ENCODE measurements at places on chromosomes 1 and 21.

DNA sequence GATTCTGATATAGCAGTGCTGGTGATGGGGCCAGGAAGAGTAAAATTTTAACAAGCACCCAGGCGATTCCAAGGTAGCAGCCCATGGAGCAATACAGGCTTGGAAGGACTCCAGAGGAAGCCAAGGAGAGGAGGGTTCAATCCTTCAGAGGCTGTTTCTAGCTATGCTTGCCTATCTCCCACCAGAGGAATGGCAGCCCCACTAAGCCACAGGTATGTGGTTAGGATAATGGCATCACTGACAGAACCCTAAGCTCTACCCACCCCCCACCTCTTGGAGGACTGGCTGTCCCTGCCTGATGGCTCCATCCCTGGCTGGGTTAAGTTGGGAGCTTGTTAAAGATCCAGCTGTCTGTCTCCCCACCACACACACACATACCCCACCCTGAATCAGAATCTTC, 19.3 kb upstream of the PTAFR start:
- no peak for DNase-seq

DNA sequence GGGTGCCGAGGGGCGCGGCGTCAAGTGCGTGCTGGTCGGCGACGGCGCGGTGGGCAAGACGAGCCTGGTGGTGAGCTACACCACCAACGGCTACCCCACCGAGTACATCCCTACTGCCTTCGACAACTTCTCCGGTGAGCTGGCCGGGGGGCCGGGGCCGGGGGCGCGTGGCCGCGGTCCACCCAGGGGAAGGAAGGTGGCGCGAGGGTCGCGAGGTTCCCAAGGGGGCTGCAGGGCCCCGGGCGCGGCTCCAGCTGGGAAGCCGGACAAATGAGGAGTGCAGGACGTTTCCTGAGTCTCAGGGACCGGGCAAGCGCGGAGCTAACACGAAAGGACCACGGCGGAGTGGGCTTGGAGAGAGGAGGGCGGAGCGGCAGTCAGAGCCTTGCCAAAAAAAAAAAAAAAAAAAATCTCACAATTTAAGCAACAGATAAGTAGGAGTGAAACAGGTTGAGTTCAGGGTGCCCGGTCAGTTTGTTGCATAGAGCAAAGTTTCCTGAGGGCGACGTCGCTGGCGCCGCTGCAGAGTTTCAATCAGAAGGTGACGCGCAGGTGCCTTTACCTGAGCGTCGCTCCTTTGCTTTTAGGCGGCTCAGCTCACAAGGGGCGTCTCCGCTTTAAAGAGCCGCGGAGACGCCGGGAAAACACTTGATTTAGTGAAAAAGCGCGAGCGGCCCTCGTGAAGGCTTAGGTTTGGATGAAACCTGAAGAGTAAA, 750 bp downstream of the RHOU start:
- peak; percentile 15 for DNase-seq

DNA sequence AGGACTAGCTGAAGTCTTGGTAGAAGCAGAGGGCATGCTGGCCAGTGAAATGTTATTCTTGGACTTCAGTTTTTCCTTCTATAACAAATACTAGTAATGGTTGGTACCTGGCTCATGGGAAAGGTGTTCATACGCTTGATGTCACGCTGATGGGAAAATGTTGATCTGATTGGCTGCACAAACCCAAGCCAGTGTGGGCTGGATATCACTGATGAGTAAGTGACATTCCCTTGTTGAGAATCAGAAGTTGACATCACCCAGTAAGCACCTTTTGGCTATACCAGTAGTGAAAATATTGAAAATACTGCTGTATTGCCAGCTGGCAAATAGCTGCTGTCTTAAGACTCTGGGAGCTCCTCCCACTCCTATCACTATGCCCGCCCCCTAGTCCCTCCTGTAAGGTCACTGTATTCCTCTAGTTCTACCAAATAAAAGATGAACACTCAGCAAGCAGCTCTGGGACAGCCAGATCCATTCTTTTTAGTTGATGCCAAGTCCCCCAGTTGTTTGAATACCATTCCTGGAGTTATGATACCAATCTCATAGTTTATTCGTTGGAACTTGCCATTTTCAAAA, 168.2 kb downstream of the GRIK1 start:
- no peak for DNase-seq

DNA sequence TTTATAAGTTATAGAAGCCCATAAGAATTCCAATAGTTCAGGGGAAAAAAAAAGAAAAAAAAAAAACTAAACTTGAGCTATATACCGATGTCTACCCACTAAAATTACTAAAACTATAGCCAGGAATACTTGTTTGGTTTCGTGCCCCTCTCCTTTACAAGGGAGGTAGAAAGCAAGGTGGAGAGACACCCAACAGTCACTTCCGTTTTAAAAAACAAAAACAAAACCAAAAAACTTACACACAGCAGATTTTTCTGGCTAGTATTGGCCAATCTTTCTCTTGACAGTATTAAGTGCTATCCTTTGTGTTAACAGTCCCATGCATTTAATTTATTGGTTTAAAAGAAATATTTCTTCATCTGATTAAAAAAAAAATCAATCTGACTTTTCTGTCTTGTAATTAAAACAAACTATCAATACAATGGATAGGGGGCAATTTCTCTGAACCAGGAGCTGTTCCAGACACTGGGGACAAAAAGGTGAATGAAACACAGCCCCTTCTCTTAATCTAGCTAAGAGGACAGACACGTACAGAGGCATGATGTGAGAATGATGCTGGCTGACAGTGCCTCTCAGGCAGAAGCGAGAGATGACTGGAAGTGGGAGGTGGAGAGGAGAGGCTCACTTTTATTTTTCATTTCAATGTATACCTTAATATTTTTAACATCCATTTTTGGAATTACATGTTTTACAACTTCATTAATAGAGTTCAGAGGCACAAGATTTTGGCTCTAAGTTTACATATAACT, 214.8 kb downstream of the RERE start:
- DNase-seq, result no peak

DNA sequence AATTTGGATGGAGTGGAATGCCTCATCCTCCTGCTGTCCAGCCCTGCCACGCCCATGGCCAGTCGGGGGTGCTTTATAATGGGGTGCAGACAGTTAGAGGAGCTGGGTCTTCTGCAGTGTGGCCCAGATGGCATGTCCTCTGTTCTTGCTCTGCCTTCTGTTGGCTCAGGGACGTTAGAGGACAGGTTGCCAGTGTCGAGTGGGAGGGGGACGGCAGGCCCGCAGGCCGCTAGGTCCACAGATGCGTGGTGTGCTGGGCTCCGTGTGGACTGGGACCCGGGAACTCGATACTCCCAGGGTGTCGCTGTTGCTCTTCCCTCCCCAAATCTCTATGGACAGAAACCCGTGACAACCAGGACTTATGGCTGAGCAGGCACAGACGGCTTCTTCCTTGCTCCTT, 33.3 kb downstream of the SIM2 start:
- DNase-seq, result no peak

- no peak for DNase-seq
These were observed 417.2 kb upstream of the PBX1 start for GRCh38 chr1:164141797-164142196.

DNA sequence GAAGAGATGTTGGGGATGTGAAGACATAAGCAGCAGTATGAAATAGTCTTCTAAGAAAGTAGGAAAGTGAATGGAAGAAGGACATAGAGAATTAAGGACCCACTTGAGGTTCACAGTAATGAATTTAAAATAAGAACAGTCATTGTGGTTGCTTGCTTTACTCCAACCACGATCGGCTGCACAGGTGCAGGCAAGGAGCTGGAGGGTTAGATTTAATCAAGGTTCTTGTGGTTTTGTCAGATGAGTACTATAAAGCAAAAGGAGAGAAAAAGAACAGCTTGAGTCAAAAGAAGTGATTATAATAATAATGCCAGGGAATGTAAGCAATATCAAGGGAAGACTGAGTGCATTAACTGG, 46.1 kb upstream of the RBM34 start:
- peak; percentile 69 for DNase-seq

DNA sequence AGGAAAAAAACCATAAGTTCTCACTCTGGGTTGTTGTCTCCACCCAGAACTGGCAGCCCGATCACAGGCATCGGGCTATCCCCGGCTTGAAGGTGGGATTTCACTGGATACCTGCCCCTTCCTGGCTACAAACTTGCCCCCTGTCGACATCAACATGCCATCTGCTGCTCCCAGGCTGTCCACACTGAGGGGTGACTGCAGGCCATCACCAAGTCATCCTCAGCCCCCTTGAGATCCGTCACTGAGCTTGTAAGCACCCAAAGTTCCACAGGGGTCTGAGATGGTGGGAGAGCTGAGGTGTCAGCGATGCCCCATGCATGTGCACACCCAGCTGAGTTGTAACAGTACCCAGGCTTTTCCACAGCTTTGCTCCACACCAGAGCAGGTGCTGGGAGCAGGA, 211.0 kb downstream of the AMY1C start:
- DNase-seq, result no peak

GRCh38 chr1:244371242-244372141, 80.2 kb downstream of the ADSS2 start:
- no peak for DNase-seq

DNA sequence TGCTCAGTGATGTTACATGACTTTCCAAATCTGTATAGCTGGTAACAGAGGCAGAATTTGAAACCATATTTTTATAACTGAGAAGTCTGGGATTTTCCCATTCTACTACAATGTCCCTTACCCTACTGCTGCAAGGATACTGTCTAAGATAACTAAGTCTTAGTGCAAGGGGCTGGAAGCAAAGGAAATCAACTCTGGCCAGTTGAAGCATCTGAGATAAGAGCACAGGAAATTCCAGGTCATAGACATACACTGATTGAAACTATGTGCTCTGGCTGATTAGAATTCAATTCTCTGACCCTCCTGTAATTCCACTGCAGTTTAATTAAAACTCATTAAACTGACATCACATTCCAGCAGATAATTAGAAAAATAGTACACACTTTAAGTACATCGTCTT, 267.7 kb upstream of the C1orf87 start:
- DNase-seq, result no peak

- DNase-seq, result no peak
These were observed 102.3 kb downstream of the GLIS1 start for GRCh38 chr1:53636621-53637171.

DNA sequence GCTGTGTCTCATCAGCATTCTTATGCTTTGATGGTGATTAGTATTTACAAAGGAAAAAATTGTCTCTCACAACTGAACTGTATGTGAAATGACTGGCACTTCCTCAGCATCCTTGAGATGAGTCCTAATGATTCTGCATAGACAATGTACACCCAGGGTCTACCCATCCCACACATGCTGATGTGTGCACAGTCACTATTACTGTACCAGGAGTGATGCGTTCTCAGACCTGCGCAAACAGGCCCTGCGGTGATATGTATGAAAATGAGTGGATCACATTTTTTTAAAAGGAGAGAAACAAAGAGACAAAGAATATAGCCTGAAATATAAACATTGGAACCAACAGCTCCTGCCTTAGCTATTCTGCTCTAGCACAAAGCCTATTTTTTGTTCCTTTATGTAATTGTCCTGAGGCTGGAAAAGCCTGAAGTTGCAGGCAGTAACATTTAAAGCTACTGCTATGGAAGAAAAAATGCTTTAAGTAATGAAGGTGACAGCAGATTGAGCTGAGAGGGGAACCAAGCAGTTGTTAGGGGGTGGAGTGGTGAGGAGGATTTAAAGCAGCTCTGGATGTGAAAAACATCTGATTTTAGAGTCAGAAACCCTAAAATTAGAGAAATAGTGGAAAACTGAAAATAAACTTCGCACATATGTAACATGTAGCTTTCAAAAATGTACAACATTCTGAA, 5.5 kb downstream of the RCAN1 start:
- DNase-seq, result no peak

- DNase-seq, result no peak
These were observed 1.9 kb downstream of the WLS start for GRCh38 chr1:68230484-68230802.

GRCh38 chr1:155044812-155045657, 6.1 kb upstream of the ADAM15 start:
- peak; percentile 68 for DNase-seq

GRCh38 chr1:246533371-246533905, 26.4 kb upstream of the SMYD3 start:
- DNase-seq, result no peak

- DNase-seq, result no peak
These were observed 58.7 kb upstream of the GADD45A start for GRCh38 chr1:67626090-67626860.

DNA sequence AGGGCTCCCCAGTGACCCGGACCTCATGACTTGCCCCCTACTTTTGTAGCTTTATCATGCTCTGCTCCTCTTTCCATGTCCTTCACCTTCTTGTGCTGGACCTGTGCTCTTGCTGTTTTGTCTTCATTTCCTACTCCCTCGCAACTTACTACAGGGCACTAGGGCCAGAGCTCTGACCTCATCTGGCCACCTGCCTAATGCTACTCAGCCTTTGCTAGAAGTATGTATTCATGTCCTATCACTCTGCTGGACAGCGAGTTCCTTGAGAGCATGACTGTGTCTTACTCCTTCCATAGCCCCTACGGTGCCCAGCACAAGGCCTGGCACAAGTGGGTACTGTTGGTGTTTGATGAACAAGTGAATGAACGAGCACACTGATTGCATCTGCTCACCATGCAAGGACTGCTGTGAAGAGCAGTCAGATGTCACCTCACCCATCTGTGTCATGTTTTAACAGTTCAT, 1.9 kb downstream of the MTFR1L start:
- no peak for DNase-seq

DNA sequence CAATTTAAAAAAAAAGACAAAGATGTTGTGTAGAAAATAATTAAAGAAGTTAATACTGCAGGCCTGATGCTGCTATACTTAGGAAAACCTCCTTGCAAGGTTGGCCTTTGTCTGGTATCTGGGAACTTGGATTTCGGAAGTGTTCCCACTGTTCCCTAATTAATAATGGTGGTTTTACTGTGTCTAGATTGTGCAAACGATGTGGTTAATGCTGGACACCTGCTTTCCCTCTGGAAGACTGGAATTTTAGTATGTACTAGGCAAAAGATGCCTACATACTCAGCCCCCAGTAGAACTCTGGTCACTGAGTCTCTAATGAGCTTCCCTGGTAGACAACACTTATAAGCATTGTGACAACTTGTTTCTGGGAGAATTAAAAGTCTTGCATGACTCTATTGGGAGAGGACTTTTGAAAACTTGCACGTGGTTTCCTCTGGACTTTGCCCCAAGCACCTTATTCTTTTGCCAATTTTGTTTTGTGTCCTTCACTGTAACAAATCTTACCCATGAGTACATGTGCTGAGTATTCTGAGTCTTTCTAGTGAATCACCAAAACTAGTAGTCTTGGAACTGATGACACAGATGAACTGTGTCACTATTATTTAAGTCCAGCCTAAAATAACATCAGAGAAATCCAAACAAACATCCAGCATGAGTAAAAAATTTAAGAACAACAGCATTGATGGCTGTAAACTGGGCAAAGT, 40.4 kb downstream of the LIN9 start:
- DNase-seq, result no peak

DNA sequence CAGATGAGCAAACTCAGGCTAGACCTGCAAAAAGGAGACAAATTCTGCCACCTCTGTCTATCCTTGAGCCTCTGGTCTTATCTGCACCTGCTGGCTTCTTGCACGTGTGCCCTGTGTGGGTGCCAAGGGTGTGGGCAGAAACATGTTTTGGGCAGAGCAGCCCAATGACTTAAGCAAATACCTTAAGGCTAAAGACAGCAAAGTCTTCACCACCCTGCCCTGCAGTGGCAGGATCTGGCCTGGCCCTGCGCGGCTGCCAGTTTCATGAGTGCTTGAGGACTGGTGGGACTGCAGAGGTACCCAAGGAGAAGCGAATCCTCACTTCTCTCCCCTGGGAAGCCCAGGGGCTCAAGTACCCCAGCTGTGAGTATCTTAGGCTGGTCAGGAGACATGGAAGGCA, 3.8 kb upstream of the SLC26A9 start:
- no peak for DNase-seq

GRCh38 chr1:59900640-59901039, 25.9 kb downstream of the CYP2J2 start:
- DNase-seq, result no peak
